ENCODE measurements at places on chromosomes 16 and 17.

- no peak for DNase-seq
Measured at GRCh38 chr17:34672176-34672785, 92.9 kb downstream of the TMEM132E start.

- no peak for DNase-seq
Measured at GRCh38 chr17:32302860-32303649, 37.4 kb downstream of the RHBDL3 start.

GRCh38 chr16:4936181-4936990 is 562 bp downstream of the PPL start:
- DNase-seq = no peak

DNA sequence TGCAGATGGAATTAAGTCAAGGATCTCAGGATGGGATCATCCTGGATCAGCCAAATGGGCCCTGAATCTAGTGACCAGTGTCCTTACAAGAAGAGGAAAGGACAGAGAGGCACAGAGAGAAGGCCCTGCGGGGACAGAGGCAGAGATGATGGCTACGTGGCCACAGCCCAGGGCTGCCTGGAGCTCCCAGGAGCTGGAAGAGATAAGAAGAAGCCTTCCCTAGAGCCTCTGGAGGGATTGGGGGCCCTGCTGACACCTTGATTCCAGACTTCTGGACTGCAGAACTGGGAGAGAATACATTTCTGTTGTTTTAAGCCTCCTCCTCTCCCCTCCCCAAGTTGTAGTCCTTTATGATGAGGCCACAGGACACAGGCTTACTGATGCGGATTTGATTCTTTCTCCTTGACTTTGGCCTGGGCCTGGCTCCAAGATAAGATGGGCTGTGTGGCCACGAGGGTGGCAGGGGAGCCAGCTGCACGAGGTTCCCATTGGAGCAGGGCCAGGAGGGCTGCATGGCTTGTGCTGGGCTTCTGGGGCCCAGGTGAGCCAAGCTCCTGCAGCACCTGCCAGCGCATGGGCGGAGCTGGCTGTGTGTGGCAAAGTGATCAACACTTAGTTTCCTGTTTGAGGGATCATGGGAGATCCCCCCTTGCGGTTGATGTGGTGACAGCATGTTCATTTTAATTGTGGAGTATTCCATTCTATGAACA is 146.1 kb downstream of the IRF8 start:
- DNase-seq = no peak

DNA sequence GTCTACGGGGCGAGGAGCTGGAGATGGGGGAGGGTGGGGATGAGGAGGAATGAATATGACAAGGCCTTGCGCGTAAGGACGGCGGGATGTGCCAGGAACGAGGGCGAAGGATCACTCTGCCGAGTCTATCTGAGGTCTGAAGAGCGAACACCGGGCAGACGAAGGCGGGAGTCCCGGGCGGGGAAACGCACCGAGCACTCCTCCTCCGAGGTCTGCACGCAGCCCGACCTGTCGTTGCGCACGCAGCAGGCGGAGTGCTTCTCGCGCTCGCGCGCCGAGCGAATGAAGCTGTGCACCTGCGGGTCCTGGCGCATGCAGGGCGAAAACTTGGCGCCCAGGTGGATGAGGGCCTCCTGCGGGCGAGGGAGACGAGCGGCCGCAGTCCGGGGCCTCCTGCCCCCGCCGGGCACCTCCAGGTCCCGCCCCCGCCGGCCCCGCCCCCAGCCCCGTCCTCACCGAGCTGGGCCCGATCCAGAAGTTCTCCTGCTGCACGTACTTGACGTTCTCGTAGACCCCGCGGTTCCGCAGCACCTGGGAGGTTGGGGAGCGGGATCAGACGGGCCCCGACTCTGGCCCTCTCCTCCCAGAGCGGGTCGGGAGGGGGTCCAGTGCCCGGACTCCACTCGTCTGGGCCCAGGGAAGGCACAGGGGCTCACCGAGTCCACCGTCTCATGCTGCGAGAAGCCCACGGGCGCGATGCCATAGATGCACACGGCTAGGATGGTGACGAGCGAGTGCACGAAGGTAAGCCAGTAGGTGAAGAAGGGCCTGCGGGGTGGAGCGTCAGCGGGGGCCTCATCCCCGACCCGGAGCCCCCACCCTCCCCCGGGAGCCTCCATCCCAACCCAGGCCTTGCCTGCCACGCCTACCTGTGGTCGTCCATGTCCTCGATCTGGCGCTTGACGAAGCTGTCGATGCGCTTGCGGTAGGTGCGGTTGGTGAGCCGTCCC is 7.6 kb downstream of the SNRNP25 start:
- no peak for DNase-seq

- DNase-seq = no peak
Measured at GRCh38 chr16:56777482-56777881, 47.6 kb downstream of the NUP93 start.

DNA sequence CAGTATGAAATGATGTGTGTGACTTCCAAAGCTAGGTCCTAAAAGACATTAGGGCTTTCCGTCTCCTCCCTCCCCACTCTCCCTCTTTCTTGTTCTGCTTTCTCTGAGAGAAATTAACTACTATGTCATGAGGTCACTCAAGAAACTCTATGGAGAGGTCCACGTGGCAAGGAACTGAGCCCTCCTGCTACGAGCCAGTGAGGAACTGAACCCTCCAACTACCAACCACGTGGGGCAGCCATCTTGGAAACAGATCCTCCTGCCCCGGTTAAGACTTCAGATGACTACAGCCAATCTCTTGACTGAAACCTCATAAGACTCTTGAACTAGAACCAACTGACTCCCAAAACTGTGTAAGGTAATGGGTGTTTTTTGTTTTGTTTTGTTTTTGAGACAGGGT is 4.2 kb upstream of the ALOX15 start:
- DNase-seq = no peak

DNA sequence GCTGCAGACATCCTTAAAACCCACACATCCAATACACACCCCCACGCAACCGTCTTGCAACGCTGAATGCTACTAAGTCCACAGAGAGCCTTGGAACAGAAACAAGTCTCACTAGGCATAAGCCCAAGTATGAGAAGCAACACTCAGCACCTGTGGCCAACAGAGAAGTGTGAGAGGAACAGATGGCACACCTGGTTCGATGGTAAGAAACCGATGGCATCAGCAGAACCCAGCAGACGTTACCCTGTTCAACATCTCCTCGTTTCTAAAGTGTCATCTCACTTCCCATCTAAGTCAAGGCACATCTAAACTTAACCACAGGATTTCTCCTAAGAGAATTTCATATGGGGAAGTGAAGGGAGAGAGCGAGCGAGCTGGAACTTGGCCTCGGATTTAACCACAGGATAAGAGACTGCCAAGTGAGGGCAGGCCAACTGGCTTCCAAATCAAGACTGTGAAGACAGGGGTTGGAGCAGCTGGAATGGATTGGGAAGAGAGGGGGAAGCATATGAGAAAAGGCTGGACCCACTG is 41.0 kb downstream of the NXPH3 start:
- no peak for DNase-seq

DNA sequence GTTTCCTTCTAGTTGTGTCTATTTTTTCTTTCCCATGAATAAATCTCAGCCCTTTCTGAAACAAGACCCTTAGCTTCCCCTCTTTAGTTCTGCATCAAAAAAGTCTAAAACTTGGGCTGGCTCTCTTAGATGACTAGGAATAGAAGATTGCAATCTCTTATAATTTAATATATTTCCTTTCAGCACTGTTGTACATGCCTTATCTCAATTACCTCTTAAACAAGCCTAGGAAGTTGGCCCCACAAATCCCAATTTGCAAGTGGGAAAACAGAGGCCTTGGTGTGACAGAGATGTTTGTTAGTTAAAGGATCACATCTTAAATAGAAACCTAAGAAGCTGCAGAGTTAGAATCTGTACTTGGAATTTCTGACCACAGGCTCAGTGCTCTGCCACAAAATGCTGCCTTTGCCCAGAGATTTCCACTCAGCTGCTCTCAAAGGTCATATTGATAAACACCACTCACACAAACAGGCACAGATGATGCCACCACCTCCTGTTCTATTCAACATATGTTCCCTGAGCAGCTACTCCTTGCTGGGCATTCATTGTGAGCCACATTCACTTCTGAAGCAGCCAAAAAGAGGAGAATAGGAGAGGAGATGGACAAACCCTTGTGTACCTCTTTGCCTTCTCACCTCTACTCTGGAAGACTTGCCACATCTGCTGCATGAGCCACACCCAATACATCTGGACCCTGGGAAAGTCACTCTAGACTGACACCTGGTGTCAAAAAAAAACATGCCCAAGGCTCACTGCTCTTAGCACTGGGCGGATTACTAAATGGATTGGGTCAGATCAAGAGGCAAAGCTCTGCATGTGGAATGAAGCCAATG is 5.5 kb downstream of the CCDC182 start:
- peak; percentile 42 for DNase-seq

DNA sequence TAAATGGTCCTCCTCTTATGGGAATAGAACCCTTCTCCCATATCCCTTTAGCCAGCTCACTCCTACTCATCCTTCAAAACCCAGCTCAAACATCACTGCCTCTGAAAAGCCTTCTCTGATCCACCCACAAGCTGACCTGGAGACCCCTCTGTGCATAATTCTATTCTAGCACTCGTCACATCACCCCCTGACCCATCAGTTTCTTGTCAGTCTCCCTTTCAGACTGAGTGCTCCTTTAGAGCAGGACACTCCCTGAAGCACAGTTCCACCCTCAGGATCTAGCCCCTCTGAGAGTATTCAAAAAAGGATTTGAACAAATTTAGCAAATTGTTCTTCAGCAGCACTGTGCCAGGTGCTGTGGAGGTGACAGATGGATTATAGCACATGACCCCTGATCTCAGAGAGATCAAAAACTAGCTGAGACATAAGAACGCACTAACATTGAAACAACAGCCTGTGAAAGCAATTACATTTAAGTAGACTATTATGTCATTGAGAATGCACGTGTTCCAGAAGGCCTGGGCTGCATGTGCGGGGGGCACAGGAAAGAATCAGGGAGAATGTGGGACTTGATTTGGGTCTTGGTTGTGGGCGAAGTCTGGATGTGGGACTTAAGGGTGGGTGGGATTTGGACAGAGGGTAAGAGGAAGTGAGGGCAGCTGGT is 43.5 kb downstream of the MRPS23 start:
- no peak for DNase-seq

DNA sequence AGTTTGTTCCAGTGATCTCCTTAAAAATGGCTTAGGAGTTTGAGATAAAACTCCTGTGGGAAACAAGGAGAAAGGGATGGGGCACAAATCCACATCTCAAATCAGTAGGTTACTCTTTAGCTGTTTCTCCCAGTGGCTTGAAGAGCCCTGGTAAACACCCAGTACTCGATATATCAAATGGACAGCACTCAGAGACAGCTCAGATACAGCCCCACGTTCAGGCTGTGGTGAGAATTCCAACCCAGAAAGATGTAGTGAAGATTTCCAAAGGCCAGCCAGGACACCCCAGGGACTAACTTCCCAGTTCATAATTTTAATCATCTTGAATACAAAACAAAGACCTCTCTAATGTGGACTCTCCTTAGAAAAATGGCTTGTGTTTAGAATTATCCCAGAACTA is 6.4 kb upstream of the VEZF1 start:
- DNase-seq = no peak

- peak; percentile 35 for DNase-seq
Measured at GRCh38 chr17:56577843-56578204, 15.7 kb upstream of the NOG start.

DNA sequence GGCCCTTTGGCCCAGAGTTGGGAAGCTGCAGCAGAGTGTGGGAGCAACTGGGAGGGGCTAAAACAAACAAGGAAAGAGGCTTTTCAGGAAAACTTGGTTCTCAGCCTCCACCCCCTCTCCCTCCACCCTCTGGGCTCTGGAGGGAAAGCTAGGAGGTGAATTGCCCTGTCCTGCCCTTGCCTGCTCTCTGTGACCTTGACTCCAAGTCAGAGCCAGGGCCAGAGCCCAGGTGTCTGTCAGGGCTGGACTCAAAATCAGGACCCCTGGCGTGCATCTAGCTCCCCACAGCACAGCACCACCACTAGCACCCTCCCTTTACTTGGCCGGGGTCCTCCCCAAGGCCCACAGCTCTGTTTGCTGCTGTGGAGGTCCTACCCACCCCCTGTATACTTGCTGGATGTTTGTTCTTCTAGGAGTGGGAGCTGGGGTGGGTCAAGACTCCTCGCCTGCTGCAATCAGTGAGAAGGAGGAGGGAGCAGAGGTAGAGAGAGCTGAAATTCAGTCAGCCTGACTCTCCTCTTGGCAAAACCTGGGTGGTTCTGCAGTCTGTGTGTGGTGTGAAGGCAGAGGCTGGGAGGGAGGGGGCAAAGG is 2.8 kb upstream of the NR1D1 start:
- DNase-seq = no peak

DNA sequence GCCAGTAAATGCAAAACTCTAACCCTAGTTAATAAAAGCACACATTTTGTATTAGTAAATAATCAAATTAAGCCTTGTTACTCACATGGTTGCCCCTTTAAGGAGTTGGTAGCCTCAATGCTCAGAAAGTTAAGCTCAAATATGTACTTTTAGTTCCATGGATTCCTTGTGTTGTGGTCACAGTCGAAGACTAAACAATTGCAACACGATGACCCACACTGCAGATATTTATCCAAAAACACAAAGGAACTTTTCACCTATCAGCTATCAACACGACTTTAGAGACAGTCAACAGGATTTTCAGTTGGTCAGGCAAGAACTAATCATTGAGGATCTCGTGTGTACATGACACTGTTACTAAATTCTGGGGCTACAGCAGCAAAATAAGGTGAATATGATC is 47.4 kb upstream of the NUDT7 start:
- no peak for DNase-seq

GRCh38 chr16:28837672-28838557 is 8.2 kb downstream of the TUFM start:
- no peak for DNase-seq

DNA sequence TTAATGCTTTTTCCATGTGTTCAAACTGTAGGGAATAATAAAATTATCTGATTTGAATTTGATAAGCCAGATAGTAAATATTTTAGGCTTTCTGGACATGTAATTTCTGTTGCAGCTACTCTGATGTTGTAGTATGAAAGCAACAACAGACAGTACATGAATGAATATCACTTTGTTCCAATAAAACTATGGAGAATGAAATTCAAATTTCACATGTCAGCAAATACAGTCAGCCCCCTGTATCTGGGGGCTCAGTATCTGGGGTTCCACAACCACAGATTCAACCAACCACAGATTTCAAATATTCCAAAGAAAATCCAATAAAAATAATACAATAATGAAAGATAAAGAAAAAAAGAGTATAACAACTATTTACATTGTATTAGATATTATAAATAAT is 8.2 kb upstream of the CLTC start:
- DNase-seq = no peak

DNA sequence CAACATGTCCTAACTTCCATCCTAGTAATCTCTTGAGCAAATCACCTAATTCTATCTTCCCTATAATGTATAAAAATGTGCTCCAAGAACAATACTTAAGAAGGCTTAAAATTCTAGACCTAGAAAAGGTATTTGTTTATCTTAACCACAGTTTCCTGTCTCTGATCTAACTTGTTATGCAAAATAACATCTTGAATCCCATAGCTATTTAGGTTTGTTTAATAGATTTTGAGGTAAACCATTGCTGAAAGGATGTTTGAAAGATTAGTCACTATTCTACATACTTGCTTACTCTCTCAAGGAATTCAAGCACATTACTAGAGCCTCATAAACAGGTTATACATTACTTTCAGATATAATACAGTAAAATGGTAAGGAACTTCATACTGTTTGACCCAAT is 13.0 kb downstream of the CA10 start:
- DNase-seq = no peak
